SJSA1 (cell line): ENCODE measurements at places on chromosomes 7 and 10. TPM values are rescaled to one million over a fixed set of nuclear protein-coding genes. Genes with fewer than 3 reads are reported as not detected.

The ANXA8 gene
- total RNA-seq: 0.16 and 0.31 TPM in 2 replicates

The GBX1 gene
- total RNA-seq: not detected in 2 replicates

The CTAGE6 gene
- total RNA-seq: not detected in 2 replicates

The ARPC1A gene
- total RNA-seq: 186 and 242 TPM in 2 replicates

The RELN gene
- total RNA-seq: 0.03 TPM in 1 of 2 replicates, not detected in the other

The FOXI2 gene
- total RNA-seq: not detected in 2 replicates

The CDK14 gene
- total RNA-seq: 17.9 and 20.8 TPM in 2 replicates

The MSMB gene
- not detected in 2 replicates for total RNA-seq

DNA sequence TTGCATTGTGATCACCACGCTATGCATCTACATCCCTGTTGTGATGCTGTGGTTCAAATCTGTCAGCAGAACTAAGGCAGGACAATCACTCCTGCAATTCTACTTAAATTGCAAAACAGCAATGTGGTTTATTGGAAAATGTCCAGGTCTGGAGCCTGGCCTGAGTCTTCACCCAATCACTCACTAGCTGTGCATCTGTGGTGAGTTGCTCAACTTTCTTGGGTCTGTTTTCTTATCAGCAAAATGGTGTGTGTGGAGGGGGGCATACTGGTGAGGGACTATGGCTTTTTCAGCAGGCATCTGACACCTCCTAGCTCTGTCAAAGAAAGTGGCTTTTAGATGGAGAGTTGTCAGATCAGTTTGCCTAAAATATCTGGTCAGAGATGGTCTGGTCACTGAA is 108.3 kb upstream of the FEZF1 start:
- no peak for DNase-seq

GRCh38 chr10:124152139-124153022 is 59.0 kb upstream of the CHST15 start:
- DNase-seq: peak; percentile 82

DNA sequence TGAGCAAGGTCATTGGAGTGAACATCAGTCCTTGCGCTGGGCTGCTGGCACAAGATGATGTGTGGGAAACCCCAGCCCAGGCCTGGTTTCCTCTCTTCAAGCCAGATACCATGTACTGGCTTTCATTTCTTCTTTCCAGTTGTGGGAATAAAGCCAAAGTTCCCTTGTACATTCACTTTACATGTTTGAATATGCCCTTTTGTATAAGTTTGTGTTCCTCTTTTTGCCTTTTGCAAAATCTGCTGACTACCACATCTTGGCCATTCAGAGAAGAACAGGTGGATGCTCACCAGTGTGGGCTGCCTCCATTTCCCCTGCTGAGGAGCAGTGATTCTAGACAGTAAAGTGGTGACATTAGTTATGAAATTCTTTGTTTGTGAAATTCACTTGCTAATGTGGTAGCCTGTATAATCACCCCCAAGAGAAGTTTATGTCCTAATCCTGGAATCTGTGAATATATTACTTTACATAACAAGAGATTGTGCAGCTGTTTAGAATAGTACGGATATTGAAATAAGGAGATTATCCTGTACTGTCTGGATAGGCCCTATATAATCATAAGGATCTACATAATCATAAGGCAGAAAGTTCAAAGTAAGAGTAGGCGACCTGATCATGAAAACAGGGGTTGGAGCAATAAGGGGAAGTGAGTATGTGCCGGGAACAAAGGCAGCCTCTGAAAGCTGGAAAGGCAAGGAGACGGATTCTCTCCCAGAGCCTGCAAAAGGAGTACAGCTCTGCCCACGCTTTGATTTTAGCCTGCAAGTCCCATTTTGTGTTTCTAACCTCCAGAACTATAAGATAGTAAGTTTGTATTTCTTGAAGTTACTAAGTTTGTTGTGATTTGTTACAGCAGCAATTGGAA is 18.8 kb upstream of the AOAH start:
- no peak for DNase-seq

- no peak for DNase-seq
These were observed 24.5 kb downstream of the RSU1 start for GRCh38 chr10:16792675-16793074.

DNA sequence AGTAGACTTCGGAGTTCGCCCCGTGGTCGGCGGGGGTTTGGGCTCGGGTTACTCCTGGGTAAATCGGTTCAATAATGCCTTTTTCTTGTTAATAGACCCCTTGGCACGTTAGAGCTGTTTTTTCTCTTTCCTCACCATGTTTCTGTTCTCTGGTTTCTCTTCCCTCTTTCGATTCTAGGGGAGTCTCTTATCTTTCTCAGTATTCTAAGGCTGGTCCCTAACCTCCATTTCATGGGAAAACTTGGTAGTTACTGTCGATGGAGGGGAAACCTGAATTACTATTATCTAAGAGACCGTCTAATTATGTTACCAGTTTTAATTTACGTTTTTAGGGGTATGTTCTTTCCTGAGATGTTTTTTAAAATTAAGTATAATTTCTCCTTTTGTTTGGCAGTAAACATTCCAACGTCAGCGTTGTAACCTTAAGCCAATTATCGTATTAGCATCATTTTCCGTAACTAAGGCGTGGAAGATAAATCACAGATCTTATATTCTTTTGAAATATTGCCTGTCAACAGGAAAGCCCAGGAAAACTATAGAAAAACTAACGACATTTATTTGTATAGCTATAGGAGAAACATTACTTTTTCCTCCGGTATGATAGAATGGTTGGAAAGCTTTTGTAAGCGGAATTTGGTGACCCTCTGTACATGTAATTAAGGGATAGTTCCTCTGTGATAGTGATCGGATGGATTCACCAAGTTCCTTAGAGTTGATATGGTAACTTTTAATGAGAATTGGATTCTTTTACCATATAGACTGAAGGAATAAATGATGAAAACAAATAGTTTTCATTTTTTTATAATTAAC is 847 bp downstream of the BTAF1 start:
- no peak for DNase-seq

GRCh38 chr10:37379991-37380390 is 254.6 kb downstream of the ANKRD30A start:
- DNase-seq: peak; percentile 78

GRCh38 chr10:130215931-130216231 is 79.7 kb downstream of the GLRX3 start:
- DNase-seq: no peak

GRCh38 chr10:8133146-8133545 is 78.7 kb downstream of the GATA3 start:
- no peak for DNase-seq

DNA sequence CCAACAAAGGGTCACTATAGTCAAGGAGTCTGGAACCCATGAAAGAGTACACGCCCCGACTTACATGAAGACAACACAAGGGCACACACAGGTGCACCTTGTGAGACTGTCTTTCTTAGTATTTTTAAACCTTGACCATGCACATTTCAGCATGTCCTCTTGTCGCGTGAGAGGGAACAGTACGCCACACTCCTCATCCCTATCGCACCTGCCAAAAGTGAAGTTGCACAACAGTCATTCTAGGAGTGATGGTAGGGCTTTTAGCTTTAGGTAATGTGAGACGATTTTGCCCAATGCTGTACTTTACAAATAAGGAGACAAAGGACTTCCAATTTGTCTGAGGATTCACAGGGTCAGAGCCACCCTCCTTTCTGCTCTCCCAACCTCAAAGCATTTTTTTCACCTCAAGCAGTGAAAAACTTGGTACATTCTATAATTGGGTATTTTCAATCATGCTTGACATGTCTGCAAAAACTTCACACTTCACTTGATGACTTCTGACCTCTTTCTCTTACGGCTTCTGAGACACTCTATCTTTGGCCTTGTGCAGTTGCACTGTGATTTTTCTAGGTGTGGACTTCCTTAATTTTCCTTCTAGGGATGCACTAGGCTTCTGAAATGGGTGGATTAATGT is 173.9 kb upstream of the GRB10 start:
- DNase-seq: no peak

DNA sequence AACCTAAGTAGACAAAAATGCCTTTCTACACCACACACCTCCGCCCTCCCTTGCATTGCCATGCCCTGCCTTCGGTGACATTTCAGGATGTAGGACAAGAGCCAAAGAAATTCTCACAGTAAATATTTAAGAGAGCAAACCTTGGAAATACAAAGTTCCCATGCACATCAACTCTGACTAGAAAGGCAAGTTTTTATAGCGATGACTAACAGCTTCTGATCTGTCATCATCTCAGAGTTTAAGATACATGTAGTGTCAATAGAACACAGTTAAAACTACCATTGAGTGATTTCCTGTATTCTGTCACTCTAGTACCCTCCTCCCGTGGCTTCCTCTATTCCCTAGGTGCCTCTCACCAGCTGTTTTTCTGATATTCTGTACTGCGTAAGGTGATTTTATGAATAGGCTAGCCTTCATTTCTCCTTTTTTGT is 20.7 kb downstream of the SLC16A9 start:
- no peak for DNase-seq

GRCh38 chr10:23718946-23719345 is 280.1 kb downstream of the OTUD1 start:
- no peak for DNase-seq

- no peak for DNase-seq
These were observed 3.4 kb upstream of the MINDY3 start for GRCh38 chr10:15863733-15864132.

DNA sequence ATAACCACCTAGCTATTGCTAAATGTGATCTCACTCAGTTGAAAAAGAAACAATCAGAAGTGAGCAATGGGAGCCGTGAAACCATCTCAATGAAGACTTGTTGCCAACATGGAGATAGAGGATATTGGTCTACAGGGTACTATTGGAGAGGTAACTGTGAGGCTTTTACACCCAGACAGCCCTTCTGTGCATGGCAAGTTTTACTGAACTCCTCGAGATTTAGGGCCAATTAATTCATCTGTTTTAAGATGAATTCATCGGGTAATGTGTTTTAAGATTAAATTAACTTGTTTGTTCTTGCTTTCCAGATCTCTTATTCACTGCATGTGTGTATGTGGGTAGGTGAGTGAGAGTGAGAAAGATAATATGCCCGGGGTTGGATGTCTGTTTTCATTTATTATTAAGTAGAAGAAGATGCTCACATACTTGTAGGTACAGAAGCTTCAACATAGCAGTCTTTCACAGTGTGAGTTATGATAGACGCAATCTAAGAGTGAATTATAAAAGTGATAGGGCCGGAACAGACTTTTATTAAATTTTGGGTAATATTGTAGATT is 323.8 kb downstream of the EXOC4 start:
- DNase-seq: no peak

DNA sequence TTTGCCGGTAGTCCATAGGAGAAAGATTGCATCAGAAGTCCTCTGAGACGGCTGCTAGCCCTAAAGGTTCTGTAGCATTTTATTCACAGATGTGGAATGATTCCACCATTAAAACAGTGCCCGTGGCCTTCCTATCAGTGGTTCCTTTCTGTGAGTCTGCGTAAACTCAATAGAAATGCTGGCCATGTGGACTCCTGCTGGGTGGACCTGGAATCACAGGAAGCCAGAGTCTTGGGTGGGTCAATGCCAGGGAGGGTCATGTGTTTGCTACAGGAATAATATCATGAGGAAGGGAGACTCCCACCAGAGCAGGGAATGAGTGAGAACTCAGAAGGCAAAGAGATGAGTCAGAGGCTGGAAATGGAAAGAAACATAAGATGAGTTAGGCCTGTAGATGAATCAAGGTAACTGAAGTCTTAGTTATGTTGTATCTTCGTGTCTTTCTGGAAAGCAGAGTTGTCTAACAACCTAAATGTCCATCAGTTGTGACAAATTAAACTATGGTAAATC is 410.4 kb upstream of the AUTS2 start:
- DNase-seq: no peak

DNA sequence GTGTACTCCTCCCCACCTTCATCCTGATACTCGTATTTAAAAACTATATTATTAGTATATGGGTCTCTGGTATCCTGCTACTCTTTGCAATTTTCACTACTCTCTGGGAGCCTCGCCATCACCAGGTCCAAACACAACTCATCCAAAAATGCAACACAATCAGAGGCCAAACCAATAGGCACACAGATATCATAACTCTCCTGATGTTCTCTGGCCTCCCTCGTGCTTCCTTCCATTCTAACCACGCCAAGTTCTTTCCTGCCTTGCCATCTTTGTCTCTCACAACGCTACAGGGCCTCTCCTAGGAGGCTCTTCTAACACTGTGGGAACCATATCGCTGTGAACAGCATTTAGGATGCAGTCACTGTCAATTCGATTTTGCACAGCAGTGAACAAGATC is 7.3 kb downstream of the RHEB start:
- DNase-seq: no peak

DNA sequence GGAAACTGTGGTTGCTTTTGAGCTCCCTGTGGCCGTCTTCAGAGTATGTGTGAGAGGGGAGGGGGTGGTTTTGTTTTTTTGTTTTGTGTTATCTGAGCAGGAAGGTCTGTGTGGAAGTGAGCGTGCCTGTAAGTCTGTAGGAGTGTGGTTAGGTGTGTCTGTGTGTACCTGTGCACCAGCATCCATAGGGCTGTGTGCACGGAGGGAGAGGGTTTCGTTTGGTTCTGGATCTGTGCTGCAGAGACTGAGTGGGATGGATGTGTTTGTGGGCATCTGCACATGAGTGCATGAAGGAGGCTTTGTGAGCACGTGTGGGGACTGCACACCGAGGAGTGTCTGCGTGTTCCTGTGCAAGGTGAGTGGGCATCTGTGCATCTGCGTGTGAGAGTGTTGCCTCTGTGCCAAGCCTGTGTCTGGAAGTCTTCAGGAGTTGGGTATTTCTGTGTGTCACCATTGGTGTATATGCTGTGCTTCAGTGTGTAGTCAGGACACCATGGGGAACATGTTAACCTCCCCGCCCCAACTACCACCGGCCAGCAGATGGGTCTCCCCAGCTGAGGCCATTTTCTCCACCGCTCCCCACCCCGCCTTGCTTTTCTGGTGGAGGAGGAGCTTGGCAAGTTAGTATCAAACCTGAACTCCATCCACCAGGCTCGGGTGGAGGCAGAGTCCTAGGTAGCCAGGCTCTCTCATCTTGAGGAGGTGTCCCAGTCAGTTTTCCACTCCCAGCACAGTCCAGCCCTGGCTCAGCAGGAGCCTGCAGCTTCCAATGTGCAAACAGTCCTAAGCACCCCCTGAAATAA is 7.1 kb upstream of the TLX1 start:
- DNase-seq: peak; percentile 34

- no peak for DNase-seq
These were observed 28.8 kb downstream of the EBF3 start for GRCh38 chr10:129935102-129935866.

DNA sequence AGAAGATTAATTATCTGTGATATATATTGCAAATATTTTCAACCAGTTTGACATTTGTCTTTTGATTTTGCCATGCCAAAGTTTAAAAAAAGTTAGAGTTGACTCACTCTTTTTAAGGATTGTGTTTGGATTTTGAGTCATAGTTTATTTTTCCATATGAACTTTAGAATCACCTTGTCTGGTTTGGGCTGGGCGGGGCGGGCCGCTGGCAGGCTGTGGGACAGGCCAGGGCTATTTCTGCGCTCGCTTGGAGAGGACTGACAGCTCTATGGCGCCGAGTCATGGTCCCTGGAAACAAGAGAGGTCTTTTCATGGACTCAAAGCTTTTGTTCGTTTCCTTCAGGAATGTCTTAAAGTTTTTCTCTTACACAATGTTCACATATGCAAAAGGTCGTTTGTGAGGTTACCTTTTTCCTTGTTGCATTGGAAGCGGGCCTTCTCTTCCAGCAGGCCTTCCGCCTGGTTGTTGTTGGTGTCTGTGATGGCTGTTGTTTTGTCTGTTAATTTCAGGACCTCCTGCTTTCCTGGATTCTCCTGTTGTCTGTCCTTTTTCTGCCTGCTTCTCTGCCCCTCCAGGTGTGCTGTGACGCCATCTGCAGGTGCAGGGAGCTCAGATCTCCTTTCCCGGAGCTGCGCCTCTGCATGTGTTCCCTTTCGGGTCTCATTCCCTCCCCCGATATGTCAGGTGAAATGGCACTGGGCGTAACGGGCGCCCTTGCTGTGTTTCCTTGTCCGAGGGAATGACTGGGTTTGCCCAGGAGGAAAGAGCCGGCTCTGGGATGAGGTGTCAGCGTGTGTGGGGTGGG is 53.8 kb downstream of the INPP5A start:
- DNase-seq: peak; percentile 71
